Hematopoietic multipotent progenitor cell treated with erythropoietin and hydrocortisone succinate and interleukin-3 and kit ligand, for 8 days (in vitro differentiated cells): ENCODE measurements at places on chromosomes 12 and 14.

DNA sequence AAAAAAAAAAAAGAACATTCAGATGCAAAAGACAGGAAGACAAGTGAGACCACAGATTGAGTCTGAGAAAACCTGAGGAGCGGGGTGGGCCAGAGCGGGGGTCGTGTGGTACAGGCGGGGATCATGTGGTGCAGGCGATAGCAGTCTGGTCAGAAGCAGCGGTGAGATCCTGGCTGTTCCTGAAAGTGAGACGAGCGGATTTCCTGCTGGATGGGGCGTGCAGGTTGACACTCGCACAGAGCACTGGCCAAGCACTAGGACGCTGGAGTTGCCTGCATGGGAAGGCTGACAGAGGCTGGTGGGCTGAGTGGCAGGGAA is 35.7 kb downstream of the CDC42BPB start:
- DNase-seq, result no peak

DNA sequence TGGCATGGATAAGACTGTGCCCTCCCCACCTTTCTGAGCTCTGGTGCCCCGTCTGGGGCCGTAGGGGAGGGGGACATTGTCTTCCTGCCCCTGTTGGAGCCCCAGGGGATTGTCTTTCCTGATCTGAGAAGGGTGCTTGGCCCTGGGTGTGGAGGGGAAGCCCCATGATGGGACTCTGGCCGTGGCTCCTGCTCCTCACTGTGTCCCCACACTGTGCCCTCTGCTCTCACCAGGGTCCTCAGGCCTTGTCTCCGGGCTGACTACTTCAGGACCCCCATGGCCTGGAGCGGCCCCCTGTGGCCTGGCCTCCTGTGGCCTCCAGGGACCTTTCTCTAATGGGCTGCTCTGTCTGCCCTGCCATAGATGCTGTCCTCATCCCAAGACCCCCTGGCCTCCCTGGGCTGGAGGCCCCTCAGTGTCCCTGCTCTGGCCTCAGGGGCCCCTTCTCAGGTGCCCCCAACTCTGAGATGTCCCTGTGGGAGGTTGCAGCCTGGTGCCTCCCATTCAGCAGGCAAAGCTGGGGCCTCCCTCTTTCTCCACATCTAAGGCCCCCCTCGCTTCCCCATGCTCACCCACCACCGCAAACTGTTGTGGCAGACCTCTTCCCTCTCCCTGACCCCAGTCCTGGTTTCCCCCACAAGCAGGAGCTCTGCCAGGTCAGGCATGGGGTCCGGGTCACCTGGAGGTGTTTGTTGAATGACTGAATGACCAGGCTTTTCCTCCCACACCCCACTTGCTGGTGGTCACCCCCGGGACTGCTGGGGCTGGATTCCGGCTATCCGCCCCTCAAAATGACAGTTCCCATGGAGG is 4.0 kb downstream of the KIF26A start:
- no peak for DNase-seq

DNA sequence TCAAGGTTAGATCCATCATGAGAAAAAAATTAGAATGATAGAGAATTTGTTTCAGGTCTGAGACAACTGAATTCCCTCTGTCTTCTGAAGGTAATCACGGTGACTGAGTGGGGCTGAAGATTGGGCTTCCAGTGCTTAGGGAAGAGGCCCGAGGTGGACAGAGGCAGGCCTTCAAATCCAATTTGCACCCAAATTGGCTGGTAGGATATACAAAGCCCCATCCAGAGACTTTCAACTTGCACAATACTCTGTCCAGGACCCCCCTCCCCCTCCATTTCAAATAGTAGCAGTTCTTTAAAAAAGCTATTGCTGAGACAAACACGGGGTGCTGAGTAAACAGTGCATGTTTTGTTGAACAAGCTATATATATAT is 3.6 kb upstream of the FOXG1 start:
- no peak for DNase-seq

DNA sequence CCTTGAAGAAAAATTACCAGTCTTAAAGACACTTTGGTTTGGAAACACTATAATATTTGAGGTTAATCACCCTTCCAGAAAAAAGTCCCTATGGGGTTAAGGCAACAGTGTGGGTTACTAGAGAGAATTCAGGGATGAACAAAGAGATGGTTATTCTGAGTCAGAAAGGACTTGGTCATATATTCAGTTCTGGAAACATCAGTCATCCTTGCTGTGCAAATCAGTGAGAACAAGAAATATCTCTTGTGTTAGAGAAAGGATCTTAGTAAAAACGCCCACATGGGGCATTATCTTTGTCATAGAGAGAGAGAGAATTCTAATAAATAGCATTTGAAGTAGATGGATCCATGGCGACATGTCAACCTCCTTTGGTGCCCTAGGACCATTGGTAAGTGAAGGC is 59.4 kb upstream of the E2F7 start:
- DNase-seq, result no peak

DNA sequence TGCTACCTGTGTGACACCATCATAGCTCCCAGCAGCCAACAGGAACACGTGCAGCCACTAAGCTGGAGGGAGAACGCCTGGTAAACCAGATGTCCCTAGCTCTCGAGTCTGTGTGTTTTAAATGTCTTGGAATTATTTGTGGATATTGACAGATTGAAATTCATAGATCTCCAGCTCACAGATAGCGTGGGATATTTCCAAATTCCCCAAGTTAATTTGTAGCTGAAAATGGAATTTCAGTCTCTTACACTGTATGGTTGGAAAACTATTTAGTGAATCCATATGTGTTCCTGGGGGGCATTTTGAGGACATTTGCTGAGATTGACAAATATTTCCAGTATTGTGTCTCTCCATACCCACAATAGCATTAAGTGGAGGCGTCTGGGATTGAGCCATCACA is 618.6 kb upstream of the TMEM132C start:
- DNase-seq, result no peak

GRCh38 chr14:22176957-22177356 is 412.1 kb downstream of the DAD1 start:
- no peak for DNase-seq

DNA sequence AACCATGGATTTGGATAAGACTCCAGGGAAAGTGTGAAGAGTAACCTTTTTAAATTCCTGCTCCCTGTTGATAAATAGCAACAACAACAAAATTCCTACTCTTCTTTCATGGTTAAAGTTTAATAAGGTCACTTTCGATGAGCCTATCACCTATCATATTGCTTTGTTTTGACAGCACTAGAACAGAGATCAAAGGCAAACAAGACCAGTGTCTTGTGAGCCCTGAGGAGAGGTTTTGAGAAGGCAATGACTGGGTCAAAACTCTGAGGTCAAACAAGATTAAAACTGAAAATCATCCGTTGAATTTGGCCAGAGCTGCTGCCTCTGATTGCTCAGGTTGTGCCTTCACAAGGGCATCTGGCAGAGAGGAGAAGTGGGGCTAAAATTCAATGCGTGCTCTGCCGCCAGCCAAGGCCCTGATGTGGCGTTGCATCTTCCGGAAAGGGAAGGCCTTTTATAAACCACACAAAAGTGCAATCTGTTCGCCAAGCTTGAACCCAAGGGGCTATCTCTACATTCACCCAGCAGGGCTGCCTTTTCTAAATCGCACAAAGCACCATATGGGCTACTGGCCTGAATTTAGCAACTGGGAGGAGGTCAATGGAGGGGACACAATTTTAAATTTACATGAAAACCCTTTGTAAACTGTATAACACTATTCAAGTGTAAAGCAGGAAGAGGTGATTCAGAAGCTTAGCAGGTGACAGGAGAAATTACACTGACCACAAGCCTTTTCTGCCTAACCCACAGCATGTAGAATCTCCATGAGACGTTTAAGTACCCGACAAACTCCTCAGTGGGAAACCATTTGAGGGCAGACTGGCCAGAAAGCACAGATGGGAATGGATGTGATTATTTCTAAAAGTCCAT is 140.8 kb downstream of the DAD1 start:
- peak; percentile 53 for DNase-seq

- DNase-seq, result peak; percentile 26
Measured at GRCh38 chr12:31702047-31702446, 26.8 kb downstream of the AMN1 start.

GRCh38 chr14:48726080-48726642 is 860.0 kb downstream of the RPS29 start:
- no peak for DNase-seq

- DNase-seq, result no peak
Measured at GRCh38 chr12:82883394-82884355, 197.0 kb downstream of the TMTC2 start.

DNA sequence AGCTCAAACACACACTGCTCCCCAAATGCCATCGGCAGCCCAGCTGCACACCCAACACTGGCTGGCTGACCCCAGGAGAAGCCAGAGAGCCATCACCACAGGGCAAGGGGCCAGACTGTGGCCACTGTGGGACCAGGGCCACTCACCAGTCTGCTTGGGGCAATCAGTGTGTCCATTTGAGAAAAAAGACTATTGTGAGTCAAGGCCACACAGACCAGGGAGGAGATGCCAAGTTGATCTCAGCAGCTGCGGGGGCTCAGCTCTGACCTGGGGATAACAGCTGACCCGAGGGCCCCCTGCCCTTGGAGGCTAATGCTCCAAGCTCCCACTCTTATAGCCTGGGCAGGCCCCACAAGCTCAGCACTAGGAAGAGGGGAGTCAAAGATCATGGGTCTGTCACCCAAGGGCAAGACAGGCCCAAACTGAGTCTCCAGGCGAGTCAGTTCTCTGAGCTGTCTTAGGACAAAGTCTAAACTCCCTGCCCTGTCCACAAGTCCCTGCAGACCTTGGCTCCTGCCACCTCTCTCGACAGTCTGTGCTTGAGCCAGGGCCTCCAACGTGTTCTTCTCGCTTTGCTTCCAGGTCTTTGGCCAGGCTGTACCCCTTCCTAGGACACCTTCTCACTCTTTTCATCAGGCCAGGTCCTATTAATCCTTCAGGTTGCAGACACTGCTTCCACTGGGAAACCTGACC is 30.1 kb upstream of the PNMA1 start:
- peak; percentile 30 for DNase-seq

DNA sequence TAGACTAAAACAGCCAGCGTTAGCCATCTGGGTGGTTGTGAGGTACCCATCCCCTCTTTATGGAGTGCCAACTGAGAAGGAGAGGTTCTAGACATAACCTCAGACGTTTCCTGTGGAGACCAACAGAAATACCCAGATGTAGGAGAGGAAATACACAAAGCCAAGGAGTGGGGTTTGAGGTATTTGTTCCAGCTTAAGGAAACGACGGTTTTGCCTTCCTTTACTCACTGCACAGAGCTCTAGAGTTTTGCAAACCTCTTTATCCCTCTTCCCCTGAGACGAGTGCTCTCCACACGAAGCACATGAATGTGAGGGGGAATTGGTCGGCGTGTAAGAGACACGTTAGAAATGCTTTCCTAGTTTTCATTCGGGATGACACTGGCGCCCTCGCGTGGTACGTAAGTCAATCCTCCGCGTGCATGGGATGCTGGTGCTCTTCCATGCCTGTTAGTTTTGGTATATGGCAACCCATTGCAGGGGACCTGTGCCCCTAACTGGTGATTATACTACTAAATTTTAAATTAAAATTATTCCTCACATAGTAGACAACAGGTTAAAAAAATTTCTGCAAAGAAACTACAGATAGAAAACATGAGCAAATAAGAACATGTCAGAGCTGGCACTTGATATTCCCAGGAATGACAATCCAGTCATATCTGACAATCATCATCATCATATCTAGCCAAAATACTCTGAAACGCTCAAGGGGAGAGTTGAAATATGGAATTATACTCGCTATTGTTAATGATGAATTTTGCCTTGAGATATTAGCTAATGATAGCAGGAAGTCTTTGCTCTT is 121.7 kb downstream of the PPM1H start:
- DNase-seq, result peak; percentile 78

- no peak for DNase-seq
Measured at GRCh38 chr12:110289711-110290078, 8.6 kb downstream of the ATP2A2 start.

DNA sequence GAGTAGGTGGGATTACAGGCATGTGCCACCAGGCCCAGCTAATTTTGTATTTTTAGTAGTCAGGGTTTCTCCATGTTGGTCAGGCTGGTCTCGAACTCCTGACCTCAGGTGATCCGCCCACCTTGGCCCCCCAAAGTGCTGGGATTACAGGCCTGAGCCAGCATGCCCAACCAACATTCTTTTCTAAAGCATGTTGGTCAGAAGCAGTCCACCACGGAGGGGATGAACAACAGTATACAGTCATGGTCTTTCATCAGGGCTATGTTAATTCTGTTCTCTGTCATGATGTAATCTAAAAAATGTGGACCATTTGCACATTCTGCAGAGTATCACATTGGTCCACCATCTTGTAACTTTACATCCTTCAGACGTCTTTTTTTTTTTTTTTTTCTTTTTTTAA is 3.6 kb downstream of the MRPL51 start:
- DNase-seq, result no peak

DNA sequence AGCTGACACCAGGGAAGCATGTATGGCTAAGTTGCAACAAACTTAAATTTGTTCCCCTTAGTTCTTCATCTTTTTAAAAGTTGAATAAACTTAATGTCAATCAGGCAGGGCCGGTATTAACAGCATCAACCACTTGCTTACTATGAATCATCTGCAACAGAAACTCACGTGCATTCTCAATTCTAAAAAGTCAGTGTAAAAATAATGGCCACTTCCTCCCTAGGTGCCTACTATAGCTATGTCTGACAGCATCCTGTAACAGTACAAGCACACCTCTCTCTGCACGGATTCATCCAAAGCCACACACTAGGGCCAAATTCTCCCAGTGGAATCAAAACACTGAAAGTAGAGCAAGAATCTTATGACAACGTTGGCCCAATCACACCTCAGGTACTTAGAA is 48.6 kb downstream of the PPP1R36 start:
- no peak for DNase-seq

DNA sequence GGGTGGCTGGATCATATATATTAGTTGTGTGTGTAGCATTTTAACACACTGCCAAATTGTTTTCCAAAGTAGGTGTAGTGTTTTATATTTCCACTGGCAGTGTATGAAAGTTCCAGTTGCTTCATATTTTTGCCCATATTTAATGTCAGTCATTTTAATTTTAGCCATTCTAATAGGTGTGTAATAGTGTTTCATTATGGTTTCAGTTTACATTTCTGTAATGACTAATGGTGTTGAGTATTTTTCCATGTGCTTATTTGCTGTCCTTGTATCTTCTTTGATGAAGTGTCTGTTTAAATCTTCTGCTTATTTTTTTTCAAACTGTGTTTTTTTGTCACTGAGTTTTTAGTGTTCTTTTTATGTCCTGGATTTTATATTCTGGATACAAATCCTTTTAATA is 8.7 kb downstream of the TBC1D15 start:
- DNase-seq, result no peak

GRCh38 chr14:105063056-105063455 is 2.2 kb downstream of the GPR132 start:
- DNase-seq, result no peak

DNA sequence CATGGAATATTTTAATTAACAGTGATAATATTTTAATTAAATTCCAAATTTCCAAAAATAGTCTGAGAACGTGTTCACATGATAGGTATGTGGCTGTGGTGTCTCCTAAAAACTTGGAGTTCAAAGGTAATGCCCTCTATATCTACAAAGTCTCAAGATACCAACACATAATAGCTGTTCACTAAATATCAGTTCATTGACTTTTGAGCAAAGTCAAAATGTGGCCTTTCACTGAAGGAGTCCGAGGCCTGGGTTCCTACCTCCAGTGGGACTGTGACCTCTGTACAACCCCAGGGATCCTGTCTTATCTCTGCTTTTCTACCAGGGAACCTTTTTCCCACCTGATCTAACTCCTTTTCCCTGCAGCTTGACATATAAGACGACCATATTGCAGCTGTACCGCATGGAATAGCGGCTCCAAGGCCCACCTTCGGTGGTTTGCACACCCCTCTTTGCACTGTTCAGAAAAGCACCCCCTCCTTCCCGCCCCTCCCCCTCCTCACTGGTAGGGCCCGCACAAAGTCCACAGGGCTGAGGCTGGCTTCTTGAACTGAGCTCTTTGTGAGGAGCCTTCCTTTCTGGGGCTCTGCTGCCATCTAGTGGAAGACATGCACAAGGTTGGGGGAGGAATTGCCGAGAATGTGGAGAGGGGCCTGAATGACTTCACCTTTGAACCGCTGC is 3.1 kb downstream of the CCND2 start:
- peak; percentile 91 for DNase-seq
